CD4-positive, CD25-positive, alpha-beta regulatory T cell (primary cell): ENCODE measurements at places on chromosomes 4 and X. TPM values are rescaled to one million over a fixed set of nuclear protein-coding genes. Genes with fewer than 3 reads are reported as not detected.

The ADAM29 gene
- not detected for total RNA-seq

The SLC26A1 gene
- total RNA-seq, result 0.37 TPM

The ADRA2C gene
- total RNA-seq, result not detected

The BTC gene
- total RNA-seq, result not detected

The CITED1 gene
- total RNA-seq, result 1.4 TPM

The FGFBP2 gene
- 0.39 TPM for total RNA-seq

The PLS3 gene
- 1.5 TPM for total RNA-seq

DNA sequence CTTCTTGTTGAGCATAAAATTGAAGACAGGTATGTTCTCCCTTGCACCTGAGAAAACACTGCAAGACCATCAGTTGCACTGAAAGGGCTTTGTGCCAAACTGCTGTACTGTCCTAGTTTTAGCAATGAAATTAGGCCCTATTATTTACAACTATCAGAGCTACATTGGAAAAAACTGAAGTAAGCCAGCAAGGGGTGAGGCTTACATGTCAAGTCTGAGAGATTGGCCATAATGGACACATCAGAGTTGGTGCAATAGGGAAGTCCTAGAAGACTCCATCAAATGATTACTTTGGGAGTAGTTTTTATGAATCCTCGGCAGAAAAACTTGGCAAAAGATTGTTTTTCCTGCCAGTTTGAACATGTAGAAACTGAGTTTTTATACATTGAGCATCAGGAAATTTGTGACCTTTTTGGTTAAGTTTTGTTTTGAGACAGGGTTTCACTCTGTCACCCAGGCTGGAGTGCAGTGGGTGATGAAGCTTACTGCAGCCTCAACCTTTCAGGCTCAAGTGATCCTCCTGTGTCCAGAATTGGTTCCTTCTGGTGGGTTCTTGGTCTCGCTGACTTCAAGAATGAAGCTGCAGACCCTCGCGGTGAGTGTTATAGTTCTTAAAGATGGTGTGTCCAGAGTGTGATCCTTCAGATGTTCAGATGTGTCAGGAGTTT lies 160.1 kb upstream of the BANK1 start:
- no peak for DNase-seq

- DNase-seq, result peak; percentile 11
These were observed 14.7 kb upstream of the DCHS2 start for GRCh38 chr4:154506253-154506652.

- no peak for DNase-seq
These were observed 314.3 kb upstream of the CLNK start for GRCh38 chr4:10998846-10999245.

DNA sequence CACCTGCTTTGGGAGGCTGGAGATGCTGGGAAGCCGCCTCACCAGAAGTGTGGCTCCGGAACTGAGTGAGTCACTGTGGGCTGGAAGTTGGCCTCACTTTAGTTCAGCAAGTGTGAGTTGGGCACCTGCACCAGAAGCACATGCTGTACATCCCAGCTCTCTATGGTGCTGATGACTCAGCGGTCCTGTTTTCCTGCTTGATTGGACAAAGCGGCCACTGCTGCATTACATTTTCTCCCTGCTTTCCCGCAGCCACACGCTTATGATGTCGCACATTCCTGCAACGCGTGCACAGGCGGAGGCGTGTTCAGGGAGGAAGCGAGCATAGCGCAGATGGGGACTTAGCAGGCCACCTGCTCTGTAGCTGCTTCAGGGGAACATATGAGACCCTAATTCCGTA lies 26.7 kb upstream of the CLDN34 start:
- no peak for DNase-seq

GRCh38 chr4:84927428-84927827 lies 39.1 kb downstream of the WDFY3 start:
- no peak for DNase-seq

GRCh38 chr4:169566021-169566818 lies 46.2 kb downstream of the NEK1 start:
- no peak for DNase-seq

- DNase-seq, result peak; percentile 71
These were observed 98.3 kb upstream of the MAOA start for GRCh38 chrX:43557792-43558191.

DNA sequence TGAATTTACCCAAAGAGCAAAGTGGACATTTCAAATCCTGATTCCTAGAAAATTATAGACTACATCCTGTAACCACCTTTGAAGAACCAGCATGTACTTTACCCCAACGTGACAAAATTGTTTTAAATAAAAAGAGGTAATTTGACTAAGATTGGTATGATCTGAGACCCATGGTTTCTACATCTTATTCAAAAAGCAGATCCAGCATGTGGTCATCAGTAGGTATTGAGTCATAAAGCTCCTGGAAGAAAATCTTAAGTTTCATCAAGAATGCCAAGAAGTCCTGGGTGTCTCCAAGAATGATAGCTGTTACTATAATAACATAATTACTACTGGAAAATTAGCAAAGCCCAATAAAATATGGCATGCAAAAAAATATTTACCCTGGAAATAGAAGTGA lies 61.8 kb downstream of the NFKB1 start:
- no peak for DNase-seq

- no peak for DNase-seq
These were observed 149.4 kb downstream of the EFNB1 start for GRCh38 chrX:68978255-68978654.

DNA sequence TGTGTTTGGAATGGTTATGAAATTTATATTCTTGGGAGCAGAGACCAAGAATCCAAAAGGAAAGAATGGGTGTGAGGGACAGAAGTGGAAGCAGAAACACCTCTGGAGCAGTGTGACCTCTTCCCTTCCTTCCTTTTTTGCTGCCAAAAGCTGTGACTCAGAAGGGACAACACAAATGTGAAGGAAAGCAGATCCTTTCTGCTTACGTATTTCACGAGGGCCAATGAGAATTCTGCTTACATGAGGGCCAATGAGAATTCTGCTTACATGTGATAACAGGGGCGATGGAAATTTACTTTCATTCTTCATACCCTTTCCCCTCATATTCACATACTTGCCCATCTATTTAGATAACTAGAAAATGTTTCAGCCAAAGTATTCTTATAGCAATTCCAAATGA lies 404.6 kb downstream of the PRDM5 start:
- DNase-seq, result no peak

- DNase-seq, result no peak
These were observed 248.7 kb downstream of the DHX15 start for GRCh38 chr4:24335616-24336015.

GRCh38 chr4:25756503-25756902 lies 100.9 kb downstream of the SLC34A2 start:
- no peak for DNase-seq

GRCh38 chr4:138542191-138542776 lies 300.1 kb upstream of the SLC7A11 start:
- no peak for DNase-seq
